Fibroblast of mammary gland (primary cell): ENCODE measurements at places on chromosomes 5 and 9.

DNA sequence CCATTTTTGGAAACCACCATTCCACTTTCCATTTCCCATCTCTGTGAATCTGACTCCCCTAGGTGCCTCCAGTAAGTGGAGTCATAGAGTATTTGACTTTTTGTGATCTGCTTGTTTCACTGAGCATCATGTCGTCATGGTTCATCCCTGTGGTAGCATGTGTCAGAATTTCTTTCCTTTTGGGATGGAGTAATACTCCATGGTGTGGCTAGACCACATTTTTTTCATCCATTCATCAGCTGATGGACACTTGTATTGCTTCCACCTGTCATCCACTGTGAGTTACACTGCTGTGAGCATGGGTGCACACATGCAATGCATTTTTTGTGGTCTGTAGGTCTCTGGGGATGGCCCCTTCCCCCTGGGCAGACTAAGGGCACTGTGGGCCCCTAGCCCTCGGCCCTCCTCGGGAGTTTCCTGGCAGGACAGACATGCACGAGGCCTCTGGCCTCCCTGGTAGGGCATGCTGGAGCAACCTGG, 115.9 kb downstream of the GADD45G start:
- no peak for DNase-seq

- peak; percentile 18 for DNase-seq
Measured at GRCh38 chr5:117454716-117455212, 880.1 kb upstream of the SEMA6A start.

DNA sequence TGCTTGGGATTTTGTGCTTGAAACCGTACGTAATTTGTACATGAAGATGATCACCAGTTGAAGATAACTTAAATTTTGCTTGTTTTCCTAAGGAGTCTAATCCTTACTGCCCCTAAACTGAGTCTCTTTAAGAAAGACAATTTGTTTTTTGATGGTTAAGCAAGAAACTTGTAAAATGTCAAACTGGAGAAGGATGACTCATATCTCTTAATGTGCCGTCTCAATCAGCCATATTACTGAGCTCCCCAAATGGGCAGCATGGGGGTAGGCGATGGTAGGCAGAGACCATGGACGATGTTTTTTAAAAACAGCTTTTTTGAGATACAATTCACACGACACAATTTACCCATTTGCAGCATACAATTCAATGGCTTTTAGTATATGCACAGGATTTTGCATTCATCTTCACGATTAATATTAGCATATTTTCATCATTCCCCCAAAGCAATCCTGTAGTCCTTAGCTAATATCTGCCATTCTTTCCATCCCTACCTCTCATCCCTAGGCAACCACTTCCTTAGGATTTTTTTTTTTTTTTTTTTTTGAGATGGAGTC, 14.3 kb downstream of the ARHGAP26 start:
- DNase-seq = peak; percentile 47

GRCh38 chr5:104370523-104370922, 807.9 kb upstream of the NUDT12 start:
- DNase-seq = no peak

GRCh38 chr5:67182301-67182790, 14.3 kb downstream of the CD180 start:
- DNase-seq = peak; percentile 90

DNA sequence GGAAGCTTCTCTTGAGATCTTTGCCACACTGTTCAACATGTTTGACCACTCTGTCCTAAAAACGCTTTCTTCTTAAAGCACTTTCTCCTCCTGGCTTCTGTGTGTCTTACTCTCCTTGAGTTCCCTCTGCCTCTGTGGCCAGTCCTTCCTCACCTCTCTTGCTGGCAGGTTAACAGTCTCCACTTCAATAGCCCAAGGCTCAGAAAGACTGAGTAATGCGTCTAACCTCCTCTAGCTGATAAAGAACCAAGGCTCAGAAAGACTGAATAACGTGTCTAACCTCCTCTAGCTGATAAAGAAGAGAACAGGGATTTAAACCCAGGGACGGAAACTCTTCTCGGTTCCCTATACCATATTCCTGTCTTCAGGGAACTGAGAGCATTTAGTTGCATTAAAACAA, 205.2 kb downstream of the AOPEP start:
- DNase-seq = no peak
